ENCODE measurements at places on chromosomes 6 and 20. TPM values are rescaled to one million over a fixed set of nuclear protein-coding genes. Genes with fewer than 3 reads are reported as not detected.

NOX3 gene
- not detected for total RNA-seq

DNA sequence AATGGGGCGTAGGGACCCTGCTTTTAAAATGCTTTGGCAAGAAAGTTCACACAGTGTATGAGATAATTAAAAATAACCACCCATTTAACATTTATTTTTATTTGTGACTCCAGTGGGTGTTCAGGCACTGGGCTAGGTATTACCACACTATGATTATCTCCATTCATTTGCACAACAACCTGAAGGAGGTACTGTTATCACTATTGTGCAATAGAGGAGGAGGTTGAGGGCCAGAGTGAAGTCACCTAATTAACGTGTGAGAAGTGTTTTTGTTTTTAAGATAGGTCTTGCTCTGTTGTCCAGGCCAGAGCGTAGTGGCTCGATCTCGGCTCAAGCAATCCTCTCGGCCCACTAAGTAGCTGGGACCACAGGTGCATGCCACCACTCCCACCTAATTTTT lies 29.2 kb downstream of the MAK start:
- no peaks in the 10 kb centered on the region for H3K36me3 ChIP-seq
- no peak overlapping the region for H3K27ac ChIP-seq
- no peak overlapping the region for H3K4me3 ChIP-seq
- no peaks in the 10 kb centered on the region for H3K27me3 ChIP-seq
- H3K4me1 ChIP-seq, result no peaks in the 10 kb centered on the region

DNA sequence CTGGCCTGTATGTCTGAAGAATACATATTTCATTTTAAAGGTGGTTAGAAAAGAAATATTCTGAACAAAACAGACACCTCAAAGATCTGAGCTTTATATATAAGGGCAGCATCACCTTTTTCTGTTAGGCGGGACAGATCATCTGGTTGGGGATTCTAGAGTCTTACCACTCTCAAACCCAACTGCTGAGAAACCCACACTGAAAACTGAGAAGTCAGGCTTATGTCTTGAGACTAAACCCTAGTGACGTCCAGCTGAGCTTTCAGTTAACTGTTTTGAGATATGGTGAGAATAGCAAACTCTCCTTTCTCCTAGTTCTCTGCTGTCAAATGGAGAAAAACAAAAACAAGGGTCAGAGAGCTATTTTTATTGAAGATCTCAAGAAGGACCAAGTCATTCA lies 63.7 kb upstream of the CCN6 start:
- H3K27me3 ChIP-seq, result no peaks in the 10 kb centered on the region
- no peak overlapping the region for H3K4me3 ChIP-seq
- DNase-seq, result no peak

FILIP1 gene
- 0.33 TPM for total RNA-seq

- no peak overlapping the region for H3K27ac ChIP-seq
- H3K4me1 ChIP-seq, result peaks cover 10% of the 10 kb centered on the region
- H3K36me3 ChIP-seq, result no peaks in the 10 kb centered on the region
- no peak for DNase-seq
- H3K27me3 ChIP-seq, result no peaks in the 10 kb centered on the region
- H3K4me3 ChIP-seq, result no peak overlapping the region
Observed at GRCh38 chr20:37529214-37529967, 1.7 kb upstream of the BLCAP start.

GRCh38 chr20:309306-309840 lies 12.0 kb downstream of the ZCCHC3 start:
- no peaks in the 10 kb centered on the region for H3K36me3 ChIP-seq
- peaks cover 11% of the 10 kb centered on the region for H3K4me1 ChIP-seq
- H3K4me3 ChIP-seq, result peak overlapping the region; percentile 20
- H3K27me3 ChIP-seq, result no peaks in the 10 kb centered on the region
- DNase-seq, result peak; percentile 76
- peak overlapping the region; percentile 97 for H3K27ac ChIP-seq

DNA sequence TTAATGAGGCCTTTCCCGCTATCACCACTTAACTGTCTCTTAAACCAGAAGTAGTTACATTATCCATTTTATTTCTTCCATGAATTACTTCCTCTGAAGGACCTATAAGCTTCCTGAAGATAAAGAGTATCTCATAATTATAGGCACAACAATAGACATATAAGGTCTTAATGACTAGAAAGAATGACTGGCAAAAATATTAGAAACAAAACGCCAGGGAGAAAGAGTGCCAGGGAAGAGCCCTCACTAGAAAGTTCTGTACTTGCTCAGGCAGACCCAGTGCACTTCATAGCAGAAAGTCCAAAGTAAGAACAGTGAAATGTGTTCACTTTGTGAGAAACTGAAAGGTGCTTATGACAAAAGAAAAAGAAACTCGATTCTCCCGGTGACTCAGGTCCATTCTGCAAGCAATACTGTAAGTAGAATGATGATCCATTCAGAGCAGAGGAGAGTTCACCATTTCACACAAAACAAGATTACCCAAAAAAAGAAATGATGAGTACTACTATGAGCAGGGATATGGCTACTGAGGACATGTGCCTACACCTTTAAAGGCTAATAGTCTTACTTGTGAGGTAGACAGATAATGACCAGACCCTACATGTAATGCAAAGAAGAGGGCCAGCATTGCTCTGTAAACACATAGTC lies 5.5 kb downstream of the ZNF334 start:
- DNase-seq, result no peak
- H3K4me1 ChIP-seq, result no peaks in the 10 kb centered on the region
- H3K36me3 ChIP-seq, result no peaks in the 10 kb centered on the region
- no peak overlapping the region for H3K27ac ChIP-seq

GRCh38 chr6:13044390-13044789 lies 283.9 kb downstream of the TBC1D7 start:
- no peak overlapping the region for H3K4me3 ChIP-seq
- no peak for DNase-seq
- no peaks in the 10 kb centered on the region for H3K27me3 ChIP-seq
- no peak overlapping the region for H3K27ac ChIP-seq

GRCh38 chr6:113120582-113121285 lies 736.4 kb upstream of the MARCKS start:
- peak overlapping the region; percentile 56 for H3K27ac ChIP-seq
- H3K27me3 ChIP-seq, result no peaks in the 10 kb centered on the region
- no peaks in the 10 kb centered on the region for H3K36me3 ChIP-seq
- no peak overlapping the region for H3K4me3 ChIP-seq

SLC22A3 gene
- total RNA-seq, result 0.26 TPM

SERPINB6 gene
- 83.9 TPM for total RNA-seq

GRCh38 chr20:49230561-49231133 lies 11.4 kb downstream of the DDX27 start:
- H3K36me3 ChIP-seq, result peaks cover 19% of the 10 kb centered on the region
- H3K4me3 ChIP-seq, result no peak overlapping the region
- DNase-seq, result no peak
- no peaks in the 10 kb centered on the region for H3K27me3 ChIP-seq

DNA sequence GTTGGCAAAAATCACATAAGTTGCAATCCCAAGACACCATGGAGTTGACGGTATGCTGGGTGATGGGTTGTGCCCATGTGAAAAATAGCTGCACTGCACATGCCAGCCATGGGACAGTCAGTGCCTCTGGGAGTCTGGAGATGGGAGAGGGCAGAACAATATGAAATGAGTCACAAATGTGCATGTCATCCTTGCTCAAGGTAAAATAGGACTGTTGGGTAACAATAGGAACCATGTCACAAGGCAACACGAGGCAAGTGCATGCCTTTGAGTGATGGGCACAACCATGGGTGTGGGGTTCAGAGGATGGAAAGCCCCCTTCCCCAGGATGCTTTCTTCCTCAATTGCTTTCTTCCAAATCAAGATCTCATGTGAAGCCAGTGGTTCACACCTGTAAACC lies 70.5 kb upstream of the PIM1 start:
- peaks cover 5% of the 10 kb centered on the region for H3K27me3 ChIP-seq
- no peaks in the 10 kb centered on the region for H3K36me3 ChIP-seq
- H3K27ac ChIP-seq, result no peak overlapping the region
- DNase-seq, result no peak
- no peak overlapping the region for H3K4me3 ChIP-seq

RBPJL gene
- not detected for total RNA-seq

- no peak overlapping the region for H3K4me3 ChIP-seq
- no peaks in the 10 kb centered on the region for H3K4me1 ChIP-seq
- no peaks in the 10 kb centered on the region for H3K36me3 ChIP-seq
- H3K27me3 ChIP-seq, result no peaks in the 10 kb centered on the region
Observed at GRCh38 chr6:46244670-46245069, 73.9 kb upstream of the ENPP5 start.

PI16 gene
- not detected for total RNA-seq

DNA sequence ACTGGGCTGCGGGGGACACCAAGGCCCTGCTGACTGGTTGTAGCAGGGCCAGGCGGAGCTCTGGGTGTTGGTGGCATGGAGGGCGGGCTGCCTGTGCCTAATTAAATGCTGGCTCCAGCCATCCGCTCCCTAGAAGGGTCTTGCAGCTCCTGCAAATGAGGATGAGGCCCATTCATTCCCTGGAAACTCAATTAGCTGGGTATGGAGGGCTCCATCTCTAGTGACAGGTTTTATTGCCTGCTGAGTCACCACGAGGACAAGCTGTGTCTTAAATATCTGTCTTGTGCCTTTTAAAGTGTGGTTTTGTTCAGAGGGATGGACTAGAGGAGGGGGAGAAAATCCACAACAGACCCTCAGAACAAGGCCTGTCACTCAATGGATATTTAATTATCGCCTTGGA lies 60.9 kb downstream of the SULF2 start:
- H3K4me3 ChIP-seq, result no peak overlapping the region
- no peaks in the 10 kb centered on the region for H3K36me3 ChIP-seq
- H3K4me1 ChIP-seq, result no peaks in the 10 kb centered on the region
- no peak overlapping the region for H3K27ac ChIP-seq
- no peak for DNase-seq
- H3K27me3 ChIP-seq, result no peaks in the 10 kb centered on the region

GRCh38 chr20:31909253-31910070 lies 39.0 kb downstream of the TTLL9 start:
- no peak overlapping the region for H3K4me3 ChIP-seq
- H3K27me3 ChIP-seq, result no peaks in the 10 kb centered on the region
- H3K4me1 ChIP-seq, result no peaks in the 10 kb centered on the region
- no peak overlapping the region for H3K27ac ChIP-seq
- no peak for DNase-seq

DNA sequence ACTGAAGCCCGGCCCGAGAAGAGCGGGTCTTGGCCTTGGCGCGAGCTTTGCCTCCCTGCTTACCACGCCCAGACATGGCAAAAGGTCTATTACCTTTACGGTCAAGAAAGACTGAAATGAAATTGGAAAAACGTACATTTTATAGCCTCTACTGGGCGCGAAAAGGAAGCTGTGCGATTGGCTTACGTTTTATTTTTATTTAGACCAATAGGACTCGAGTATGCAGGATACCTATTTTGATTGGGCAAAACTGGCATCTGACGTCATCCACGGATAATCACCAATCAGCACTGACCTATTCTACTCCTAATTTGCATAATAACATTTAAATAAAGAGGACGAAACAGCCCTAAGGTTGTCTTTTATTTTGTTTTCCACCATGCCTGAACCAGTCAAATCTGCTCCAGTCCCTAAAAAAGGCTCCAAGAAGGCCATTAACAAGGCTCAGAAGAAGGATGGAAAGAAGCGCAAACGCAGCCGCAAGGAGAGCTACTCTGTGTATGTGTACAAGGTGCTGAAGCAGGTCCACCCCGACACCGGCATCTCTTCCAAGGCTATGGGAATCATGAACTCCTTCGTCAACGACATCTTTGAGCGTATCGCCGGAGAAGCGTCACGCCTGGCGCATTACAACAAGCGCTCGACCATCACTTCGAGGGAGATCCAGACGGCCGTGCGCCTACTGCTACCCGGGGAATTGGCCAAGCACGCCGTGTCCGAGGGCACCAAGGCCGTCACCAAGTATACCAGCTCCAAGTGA lies 97.4 kb downstream of the OR2B2 start:
- H3K27me3 ChIP-seq, result no peaks in the 10 kb centered on the region
- peak; percentile 99 for DNase-seq
- peak overlapping the region; percentile 60 for H3K4me3 ChIP-seq
- H3K27ac ChIP-seq, result peak overlapping the region; percentile 84
- no peaks in the 10 kb centered on the region for H3K36me3 ChIP-seq
- H3K4me1 ChIP-seq, result peaks cover 2% of the 10 kb centered on the region

DNA sequence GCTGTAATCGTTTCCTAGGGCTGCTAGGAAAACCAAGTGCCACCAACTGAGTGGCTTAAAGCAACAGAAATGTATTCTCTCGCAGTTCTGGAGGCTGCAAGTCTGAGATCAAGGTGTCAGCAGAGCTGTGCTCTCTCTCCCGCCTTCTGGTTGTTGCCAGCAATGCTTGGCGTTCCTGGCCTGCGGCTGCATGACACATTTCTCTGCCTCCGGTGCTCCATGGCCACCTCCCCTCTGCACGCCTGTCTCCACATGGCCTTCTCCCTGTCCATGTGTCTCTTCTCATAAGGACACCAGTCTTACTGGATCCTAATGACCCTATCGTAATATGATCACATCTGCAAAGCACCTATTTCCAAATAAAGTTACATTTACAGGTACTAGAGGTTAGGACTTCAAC lies 91.7 kb upstream of the AKAP12 start:
- no peaks in the 10 kb centered on the region for H3K27me3 ChIP-seq
- H3K4me3 ChIP-seq, result no peak overlapping the region
- no peak overlapping the region for H3K27ac ChIP-seq
- H3K4me1 ChIP-seq, result no peaks in the 10 kb centered on the region
- DNase-seq, result no peak

DNA sequence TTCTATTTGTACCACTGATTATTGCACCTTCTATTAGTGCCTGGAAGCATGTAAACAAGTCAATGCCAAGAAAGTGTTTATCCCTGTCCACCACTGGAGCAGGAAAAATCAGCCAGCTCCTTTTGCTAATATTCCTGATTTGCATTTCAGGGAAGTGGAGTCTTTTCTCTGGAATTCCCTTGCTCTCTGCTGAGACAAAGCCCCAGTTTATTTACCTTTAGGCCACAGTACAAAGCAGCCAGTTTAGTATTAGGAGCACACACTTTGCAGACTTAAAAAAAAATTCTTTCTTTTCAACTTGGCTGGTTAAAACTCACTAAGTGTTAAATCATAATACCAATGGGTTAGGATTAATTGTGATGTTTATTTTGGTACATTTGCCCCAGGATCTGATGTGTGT lies 631.1 kb downstream of the PKHD1 start:
- H3K4me3 ChIP-seq, result no peak overlapping the region
- H3K4me1 ChIP-seq, result no peaks in the 10 kb centered on the region
- H3K36me3 ChIP-seq, result no peaks in the 10 kb centered on the region
- no peaks in the 10 kb centered on the region for H3K27me3 ChIP-seq
- DNase-seq, result no peak
- H3K27ac ChIP-seq, result no peak overlapping the region

- peaks cover 5% of the 10 kb centered on the region for H3K27me3 ChIP-seq
- H3K4me3 ChIP-seq, result no peak overlapping the region
- peak overlapping the region; percentile 34 for H3K27ac ChIP-seq
Observed at GRCh38 chr20:45826381-45827019, 612 bp downstream of the TNNC2 start.

CCN6 gene
- total RNA-seq, result not detected

GRCh38 chr20:32505723-32506473 lies 79.2 kb downstream of the NOL4L start:
- H3K27me3 ChIP-seq, result no peaks in the 10 kb centered on the region
- no peak overlapping the region for H3K4me3 ChIP-seq
- no peak for DNase-seq
- no peaks in the 10 kb centered on the region for H3K36me3 ChIP-seq
